Immature natural killer cell (primary cell): ENCODE measurements at places on chromosomes 2 and 18. TPM values are rescaled to one million over a fixed set of nuclear protein-coding genes. Genes with fewer than 3 reads are reported as not detected.

Gene ACVR1C
- polyA plus RNA-seq: not detected

Gene CCDC121
- polyA plus RNA-seq: not detected

- peaks cover 25% of the 10 kb centered on the region for H3K4me1 ChIP-seq
- no peaks in the 10 kb centered on the region for H3K27me3 ChIP-seq
- DNase-seq: no peak
- H3K36me3 ChIP-seq: peaks cover 28% of the 10 kb centered on the region
- no peak overlapping the region for H3K4me3 ChIP-seq
These were observed 6.2 kb downstream of the COPS8 start for GRCh38 chr2:237091779-237092436.

GRCh38 chr18:38427234-38427633 is 861.6 kb upstream of the CELF4 start:
- H3K4me3 ChIP-seq: no peak overlapping the region
- peaks cover 3% of the 10 kb centered on the region for H3K27me3 ChIP-seq
- no peaks in the 10 kb centered on the region for H3K36me3 ChIP-seq
- no peaks in the 10 kb centered on the region for H3K4me1 ChIP-seq

GRCh38 chr2:170276925-170277629 is 99.1 kb downstream of the MYO3B start:
- no peak overlapping the region for H3K4me3 ChIP-seq
- no peaks in the 10 kb centered on the region for H3K36me3 ChIP-seq
- no peaks in the 10 kb centered on the region for H3K27me3 ChIP-seq
- H3K4me1 ChIP-seq: no peaks in the 10 kb centered on the region
